ENCODE measurements at places on chromosomes 2 and 18.

DNA sequence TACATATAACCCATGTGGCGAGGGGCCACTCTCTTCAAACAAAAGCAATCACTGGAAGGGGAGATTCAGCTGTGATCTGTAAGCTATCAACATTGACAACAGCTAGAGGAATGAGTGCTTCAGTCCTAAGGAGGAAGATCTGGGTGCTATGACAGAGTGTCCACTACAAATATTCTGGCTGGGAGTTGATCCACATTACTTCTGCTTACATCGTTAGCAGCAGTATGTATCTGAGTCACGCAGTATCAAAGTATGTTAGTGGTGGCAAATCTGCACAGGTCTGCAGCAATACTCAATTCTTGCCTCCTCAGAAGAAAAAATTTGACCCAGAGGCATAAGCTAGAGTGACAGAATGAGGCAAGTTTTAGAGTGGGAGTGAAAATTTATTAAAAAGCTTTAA, 267.0 kb downstream of the PTH2R start:
- DNase-seq = no peak

GRCh38 chr2:148658807-148659722, 14.5 kb downstream of the EPC2 start:
- DNase-seq = no peak

DNA sequence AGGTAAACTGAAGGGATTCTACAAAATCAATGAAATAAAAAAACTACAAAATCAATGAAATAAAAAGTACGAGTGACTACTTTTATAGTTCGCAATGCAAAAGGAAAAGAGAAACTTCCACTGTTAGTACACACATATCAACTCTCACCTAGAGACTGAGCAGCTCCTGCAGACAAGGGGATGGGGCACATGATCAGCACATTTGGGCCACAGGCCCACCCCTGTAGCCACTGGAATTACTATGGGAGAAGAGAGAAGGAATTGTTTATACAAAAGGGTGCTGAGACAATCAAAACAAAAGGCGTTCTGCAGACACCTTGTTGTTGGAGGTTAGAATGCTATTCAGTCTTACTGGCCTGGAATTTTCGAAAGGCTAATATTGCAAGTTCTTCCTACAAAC, 34.7 kb upstream of the CD226 start:
- DNase-seq = no peak

GRCh38 chr18:76613053-76613754, 118.2 kb upstream of the ZNF516 start:
- no peak for DNase-seq

- no peak for DNase-seq
These were observed 87.3 kb downstream of the ACTR2 start for GRCh38 chr2:65314801-65315441.

- DNase-seq = no peak
These were observed 14.3 kb upstream of the SLC25A52 start for GRCh38 chr18:31774962-31775361.

DNA sequence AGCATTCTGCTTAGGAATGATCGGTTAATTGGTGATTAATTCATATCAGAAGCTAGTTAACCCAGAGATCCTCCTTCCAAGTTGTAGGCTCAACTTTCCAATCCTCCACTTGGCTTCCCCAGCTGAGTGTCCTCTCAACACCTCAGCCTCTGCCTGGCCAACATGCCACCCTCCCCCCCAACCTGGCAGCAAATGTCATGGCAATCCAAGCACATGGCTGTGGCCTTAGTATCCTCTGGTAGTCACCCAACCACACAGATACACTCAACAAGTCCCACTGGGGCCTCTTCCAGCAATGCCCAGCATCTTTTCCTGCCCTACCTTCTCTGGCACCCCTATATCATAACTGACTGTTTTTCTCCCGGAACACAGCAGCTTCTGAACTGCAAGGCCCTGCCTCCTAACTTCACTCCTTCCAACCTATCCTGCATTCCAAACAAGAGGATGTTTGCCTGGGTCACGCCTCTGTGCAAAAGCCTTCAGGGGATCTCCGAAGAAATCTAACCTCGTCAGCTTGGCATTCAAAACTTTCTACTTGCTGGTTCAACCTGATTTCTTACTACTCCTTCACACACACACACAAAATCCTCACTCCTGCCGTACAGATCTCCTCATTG, 195.0 kb downstream of the CYP26B1 start:
- no peak for DNase-seq

- no peak for DNase-seq
These were observed 219.8 kb downstream of the DPP10 start for GRCh38 chr2:114661971-114662939.

DNA sequence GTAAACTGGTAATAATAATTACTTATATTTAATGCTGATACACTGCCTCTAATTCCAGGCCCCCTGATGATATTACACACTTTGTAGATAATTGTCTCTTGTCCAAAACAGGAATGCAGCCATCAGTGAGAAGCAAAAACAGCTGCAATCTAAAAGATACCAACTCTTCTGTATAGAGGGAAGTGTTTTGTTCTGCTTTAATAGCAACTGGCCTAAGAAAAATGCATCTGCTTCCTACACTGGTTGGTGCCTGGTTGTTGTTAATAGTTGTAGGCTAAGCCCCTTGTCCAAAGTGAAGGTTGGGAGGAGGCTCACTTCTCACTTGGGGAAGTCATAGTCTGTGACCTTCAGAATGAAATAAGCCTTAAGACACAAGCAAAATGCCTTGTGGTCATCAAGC, 332.0 kb downstream of the ZNF521 start:
- DNase-seq = no peak

DNA sequence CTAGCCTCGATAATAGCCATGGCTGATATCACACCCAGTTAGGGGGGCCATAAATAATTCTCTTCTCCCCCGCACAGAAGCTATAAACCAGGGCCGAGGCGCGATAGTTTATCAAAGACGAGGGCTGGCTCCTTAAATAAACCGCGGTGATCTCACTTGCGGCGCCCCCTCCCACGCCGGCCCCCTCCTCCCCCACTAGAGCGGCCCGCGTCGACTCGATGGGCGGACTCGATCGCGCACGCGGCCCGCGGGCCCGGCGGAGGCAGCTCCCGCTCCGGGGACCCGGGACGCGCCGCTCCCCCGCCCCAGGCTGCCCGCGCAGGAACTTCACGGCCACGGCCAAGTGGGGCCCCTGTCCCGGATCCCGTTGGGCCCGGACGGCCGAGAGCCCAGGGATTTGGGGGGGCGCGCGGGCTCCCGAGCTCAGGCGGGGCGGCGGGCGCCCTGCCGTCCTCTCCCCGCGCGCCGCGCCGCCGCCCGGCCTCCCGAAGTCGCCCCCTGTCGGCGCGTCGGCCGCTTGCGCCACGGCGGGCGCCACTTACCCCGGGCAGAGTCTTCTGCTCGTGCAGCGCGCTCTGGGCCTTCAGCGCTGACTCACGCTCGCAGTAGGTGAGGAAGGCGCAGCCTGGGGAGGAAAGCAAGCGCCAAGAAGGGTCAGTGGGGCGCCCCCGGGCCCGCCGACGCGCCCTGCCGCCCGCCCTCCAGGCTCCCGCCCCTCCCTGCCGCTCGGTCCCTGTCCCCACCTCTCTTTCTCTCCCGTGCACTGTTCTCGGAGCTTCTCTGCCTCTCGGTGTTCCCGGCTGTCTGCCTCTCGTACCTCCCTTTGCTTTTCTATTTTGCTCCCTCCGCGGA, 80.4 kb downstream of the CELF4 start:
- no peak for DNase-seq

DNA sequence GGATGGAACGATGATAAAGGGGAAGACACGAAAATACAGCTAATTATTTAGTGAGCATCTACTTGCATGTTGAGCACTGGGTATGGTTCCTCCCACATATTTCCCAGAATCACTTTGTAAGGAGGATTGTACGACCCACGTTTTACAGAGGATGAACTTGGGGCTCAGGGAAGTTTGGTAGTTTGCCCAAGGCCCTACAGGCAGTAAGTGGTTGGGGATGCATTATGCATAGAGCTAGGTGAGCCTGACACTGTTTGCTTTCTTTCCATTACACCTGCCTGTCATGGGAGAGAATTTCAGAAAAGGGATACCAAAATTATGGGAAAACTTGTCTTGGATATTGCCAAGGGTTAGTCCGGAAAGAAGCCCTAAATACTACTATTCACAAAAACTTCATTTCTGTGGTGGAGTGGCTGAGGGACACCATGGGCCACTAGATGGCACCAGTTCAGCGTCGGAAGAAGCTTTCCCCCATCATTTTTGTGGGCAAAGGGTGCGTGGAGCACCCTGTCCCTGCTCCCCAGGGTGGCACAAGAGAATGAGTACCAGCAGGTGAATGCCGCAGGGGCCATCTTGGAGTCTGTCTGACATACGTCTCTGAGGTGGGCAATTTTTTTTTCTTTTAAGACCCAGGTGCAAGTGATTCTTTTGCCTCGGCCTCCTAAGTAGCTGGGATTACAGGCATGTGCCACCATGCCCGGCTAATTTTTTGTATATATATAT, 23.5 kb upstream of the C18orf32 start:
- DNase-seq = no peak

- no peak for DNase-seq
These were observed 31.1 kb upstream of the FAM237A start for GRCh38 chr2:206611191-206611590.

- DNase-seq = no peak
These were observed 26.6 kb downstream of the ZSWIM2 start for GRCh38 chr2:186822323-186822722.

DNA sequence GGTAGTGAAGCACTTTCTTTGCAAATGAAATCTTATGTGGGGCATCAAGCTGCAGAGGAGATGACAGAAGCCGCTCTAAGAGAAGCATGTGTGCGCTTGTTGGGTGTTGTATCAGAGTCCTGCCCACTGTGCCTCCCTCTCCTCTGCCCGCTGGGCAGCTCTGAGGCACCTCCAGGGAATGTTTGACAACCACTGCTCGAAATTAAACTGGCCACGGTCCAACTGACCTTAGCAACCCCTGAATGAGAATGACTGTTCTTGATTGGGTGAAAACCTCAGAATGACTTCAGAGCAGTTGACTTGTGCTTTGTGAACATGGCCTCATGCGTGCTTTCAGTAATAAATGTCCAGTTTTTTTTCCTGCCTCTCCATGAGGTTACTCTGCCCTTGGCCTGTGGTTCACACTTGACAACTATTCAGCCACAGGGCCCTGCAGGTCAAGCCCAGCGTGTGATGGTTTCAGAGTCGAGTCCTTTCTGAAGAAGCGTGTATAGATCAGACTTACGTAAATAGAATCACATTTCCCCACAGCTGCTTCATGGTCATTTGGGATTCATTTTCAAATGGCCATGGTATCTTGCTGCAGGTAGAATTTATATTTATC, 94.9 kb downstream of the SLC4A3 start:
- no peak for DNase-seq

DNA sequence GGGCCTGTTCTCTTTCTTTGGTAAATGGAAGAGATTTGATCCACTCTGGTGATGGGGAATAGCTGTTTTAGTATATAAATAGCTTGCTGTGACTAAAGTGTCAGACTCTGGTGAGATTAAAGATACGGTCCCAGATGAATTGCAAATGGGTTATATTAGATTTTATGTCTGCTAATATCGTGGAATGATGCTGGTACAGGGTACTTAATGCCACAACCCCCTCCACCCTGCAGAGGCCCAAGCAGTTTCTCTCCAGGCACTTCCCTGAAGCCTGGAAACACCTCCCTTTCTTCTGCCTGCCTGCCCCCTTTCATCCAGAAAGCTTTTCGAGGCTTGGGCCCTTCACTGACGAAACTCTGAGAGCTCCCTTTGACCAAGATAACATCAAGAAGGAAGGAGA, 21.4 kb upstream of the RFX8 start:
- DNase-seq = no peak

DNA sequence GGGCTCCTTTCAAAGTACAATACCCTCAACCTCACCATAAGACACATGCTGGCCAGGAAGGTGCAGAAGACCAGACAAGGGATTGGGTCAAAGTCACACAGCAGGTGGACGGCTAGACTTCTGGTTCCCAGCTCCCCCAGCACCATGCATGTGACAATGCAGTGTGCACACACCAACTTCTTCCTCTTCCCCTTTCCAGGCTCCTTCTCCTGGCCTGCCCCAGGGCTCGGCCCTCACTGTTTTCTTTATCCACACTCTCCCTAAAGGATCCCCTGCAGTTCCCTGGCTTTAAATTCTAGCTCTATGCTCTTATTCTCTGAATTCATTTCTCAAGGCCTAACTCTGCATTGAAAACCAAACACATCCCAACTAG, 82.3 kb downstream of the LOXHD1 start:
- no peak for DNase-seq

DNA sequence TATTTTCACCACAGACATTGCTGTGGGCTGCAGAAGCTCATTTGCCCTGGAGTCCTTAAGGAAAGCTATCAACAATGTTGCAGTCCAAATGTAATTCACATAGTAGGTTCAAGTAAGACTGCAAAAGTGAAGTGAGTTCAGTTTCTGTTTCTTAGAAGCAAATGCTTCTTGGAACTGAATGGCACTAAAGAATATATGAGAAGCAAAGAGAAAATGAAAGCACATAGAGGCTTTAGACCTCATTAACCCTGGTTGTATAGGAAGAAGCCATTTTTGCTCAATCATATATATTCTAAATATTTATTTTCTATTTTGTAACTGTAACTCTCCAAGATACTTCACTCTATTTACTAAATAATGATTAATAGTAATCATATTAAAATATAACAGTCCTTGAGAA, 292.0 kb downstream of the ZNF804A start:
- no peak for DNase-seq

DNA sequence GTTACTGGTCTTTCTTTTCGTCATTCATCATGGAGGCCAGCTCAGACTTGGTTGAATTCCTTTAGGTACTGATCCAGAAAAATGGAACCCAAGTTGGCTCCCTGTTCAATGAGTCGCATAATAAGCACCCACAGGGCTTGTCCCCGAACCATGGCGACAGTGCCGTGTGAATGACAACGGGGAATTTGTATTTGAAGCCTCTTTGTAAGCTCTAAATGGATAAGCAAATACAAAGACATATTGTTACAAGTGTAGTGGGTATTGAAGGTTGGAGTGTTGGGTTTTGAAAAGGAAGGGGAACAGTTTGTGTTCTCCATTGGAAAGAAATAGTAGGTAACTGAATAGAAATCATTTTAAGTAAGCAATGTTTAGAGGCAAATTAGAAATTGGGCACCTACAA, 288.9 kb downstream of the SLC4A3 start:
- no peak for DNase-seq

DNA sequence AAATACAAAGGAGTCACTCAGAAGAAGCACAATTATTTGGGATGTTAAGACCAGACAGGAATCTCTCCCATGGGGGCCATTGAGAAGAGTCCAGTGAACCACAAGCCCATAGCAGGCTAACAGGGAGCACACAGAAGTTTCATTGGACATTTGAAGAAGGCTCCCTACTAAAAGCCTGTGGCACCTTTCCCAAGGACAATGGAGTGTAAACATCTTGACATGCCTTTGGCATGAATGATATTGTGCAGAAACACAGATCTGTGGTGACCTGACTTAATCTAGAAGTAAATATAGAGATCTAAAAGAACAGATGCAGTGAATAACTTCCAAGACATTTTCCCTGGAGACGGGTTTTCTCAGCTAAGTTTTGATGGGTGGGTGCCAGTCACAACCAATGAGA, 221.5 kb downstream of the EPHA4 start:
- no peak for DNase-seq

DNA sequence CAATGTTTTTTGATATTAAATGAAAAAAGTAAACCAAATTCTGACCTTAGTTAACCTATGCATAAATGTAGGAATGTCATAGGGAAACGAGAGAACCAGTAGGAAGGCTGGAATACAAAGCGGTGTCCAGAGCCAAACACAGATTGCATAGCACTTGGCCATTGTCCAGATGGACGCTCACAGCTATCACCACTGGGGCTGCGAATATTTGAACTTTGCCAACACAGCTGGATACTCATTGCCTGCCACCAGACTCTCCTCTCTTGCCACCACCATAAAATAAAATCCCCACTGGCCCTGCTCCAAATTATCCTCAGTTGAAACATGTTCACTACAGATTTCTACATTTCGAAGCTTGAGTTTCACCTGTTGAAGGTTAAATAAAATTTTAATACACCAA, 159.3 kb upstream of the GULP1 start:
- no peak for DNase-seq
